Thoracic aorta (tissue), 2 donors: ENCODE measurements at places on chromosomes 2 and 18. TPM values are rescaled to one million over a fixed set of nuclear protein-coding genes. Genes with fewer than 3 reads are reported as not detected.

GRCh38 chr2:129702416-129703176 lies 276.9 kb upstream of the RAB6C start:
- H3K27me3 ChIP-seq, result no peaks in the 10 kb centered on the region
- no peaks in the 10 kb centered on the region for H3K4me1 ChIP-seq
- no peak overlapping the region for H3K4me3 ChIP-seq
- H3K27ac ChIP-seq, result no peak overlapping the region

IL1RL1 gene
- 22.2 TPM for total RNA-seq

CDH19 gene
- 8.9 TPM for total RNA-seq

- H3K27ac ChIP-seq, result no peak overlapping the region
- no peak overlapping the region for H3K4me3 ChIP-seq
- H3K27me3 ChIP-seq, result no peaks in the 10 kb centered on the region
Measured at GRCh38 chr2:158963071-158963470, 5.4 kb upstream of the TANC1 start.

DNA sequence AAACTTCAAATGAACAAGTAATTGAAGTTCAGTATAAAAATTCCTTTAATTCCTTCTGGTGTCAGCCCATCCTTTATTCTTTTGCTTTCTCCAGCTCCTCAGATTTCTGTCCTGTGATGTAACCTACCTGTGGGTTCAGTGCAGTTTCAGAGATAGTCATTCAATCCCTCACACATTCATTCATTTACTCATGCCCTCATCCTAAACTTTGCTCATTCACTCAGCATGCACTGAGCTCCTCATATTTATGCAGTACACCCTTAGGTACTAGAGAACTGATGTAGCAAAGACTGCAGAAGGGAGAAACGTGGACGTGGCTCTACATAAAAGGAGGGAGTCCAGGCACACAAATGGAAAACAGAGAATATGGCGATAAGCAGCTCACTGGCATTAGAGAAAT lies 45.3 kb upstream of the STAT1 start:
- no peaks in the 10 kb centered on the region for H3K27me3 ChIP-seq
- no peak for DNase-seq
- no peaks in the 10 kb centered on the region for H3K4me1 ChIP-seq
- H3K4me3 ChIP-seq, result no peak overlapping the region
- no peaks in the 10 kb centered on the region for H3K36me3 ChIP-seq
- H3K27ac ChIP-seq, result no peak overlapping the region

- H3K27ac ChIP-seq, result peak overlapping the region; percentile 13
- H3K36me3 ChIP-seq, result no peaks in the 10 kb centered on the region
- no peak for DNase-seq
- no peak overlapping the region for H3K4me3 ChIP-seq
- peaks cover 29% of the 10 kb centered on the region for H3K4me1 ChIP-seq
- H3K27me3 ChIP-seq, result no peaks in the 10 kb centered on the region
Measured at GRCh38 chr18:9849407-9850283, 36.1 kb upstream of the TXNDC2 start.

DNA sequence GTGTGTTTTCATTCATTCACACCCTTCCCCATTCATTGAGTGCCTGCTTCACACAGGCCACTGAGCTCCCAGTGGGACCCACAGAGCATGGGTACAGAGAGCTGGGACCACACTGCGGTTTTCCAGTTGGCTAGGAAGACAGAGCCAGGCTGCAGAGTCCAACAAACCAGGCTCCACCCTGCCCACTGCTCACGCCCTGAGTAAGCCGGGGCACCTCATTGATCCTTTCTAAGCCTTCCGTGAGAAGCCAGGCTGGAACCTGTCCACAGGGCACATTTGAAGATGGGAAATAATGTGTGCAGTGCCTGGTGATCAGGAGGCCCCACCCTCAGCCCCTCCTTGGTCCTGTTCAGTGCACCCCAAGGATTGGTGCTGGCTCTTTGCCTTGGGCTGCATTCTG lies 13.5 kb downstream of the KCNIP3 start:
- no peak for DNase-seq
- H3K27ac ChIP-seq, result no peak overlapping the region
- no peaks in the 10 kb centered on the region for H3K36me3 ChIP-seq
- H3K27me3 ChIP-seq, result no peaks in the 10 kb centered on the region
- H3K4me1 ChIP-seq, result no peaks in the 10 kb centered on the region

DNA sequence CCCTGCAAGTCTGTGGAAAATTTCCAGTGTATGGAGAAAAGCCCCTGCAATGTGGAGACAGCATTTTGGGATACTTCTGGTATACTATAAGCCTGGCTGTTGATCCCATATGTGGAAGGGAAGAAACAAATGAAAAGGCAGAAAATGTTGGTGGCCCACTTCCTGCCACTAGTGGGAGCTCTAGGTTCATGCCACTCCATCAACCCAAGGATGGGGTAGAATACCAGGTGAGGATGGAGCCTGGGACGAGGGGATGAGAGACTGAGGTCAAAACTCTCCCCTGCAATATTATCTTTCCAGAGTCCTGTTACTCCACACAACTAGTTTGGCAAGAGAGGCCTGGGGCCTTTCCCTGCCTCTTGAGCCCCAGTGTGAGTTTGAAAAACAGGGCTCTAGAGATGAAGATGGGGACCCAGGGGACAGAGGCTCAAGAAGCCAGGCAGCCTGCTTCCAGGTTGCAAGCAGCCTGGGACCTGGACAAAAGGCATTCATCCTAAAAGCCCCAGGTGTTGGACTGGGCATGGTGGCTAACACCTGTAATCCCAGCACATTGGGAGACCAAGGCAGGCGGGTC lies 31.9 kb downstream of the BMP10 start:
- H3K36me3 ChIP-seq, result no peaks in the 10 kb centered on the region
- H3K4me3 ChIP-seq, result no peak overlapping the region
- H3K27ac ChIP-seq, result no peak overlapping the region
- H3K4me1 ChIP-seq, result no peaks in the 10 kb centered on the region

DNA sequence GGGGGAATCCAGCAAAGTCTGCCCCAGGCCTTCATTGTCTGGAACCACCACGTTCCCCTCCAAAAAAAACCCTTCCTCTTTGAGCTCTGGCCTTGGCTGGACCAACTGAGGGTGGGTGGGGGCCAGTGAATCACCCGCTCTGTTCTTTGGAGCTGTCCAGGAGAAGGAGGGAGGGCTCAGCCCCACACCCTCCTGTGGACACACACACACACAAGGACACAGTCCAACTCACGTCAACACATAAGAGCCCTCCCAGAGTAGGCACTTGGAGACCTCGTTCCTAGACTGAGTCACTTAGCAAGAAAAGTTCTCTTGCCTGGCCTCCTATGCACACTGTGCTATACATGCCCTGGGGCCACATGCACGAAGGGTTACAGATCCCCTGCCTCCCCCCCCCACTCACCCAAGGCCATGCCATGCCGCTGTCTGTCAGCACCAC lies 1.2 kb upstream of the TNS1 start:
- peak overlapping the region; percentile 89 for H3K27ac ChIP-seq
- H3K4me1 ChIP-seq, result peaks cover 80% of the 10 kb centered on the region
- H3K36me3 ChIP-seq, result no peaks in the 10 kb centered on the region
- H3K27me3 ChIP-seq, result no peaks in the 10 kb centered on the region
- peak; percentile 88 for DNase-seq

GRCh38 chr2:105674859-105675541 lies 69.7 kb upstream of the NCK2 start:
- no peaks in the 10 kb centered on the region for H3K36me3 ChIP-seq
- peaks cover 14% of the 10 kb centered on the region for H3K4me1 ChIP-seq
- no peak overlapping the region for H3K27ac ChIP-seq
- no peak overlapping the region for H3K4me3 ChIP-seq
- DNase-seq, result no peak

HOXD11 gene
- not detected for total RNA-seq

- no peak for DNase-seq
- H3K4me3 ChIP-seq, result peak overlapping the region; percentile 98
- H3K27ac ChIP-seq, result peak overlapping the region; percentile 83
- H3K36me3 ChIP-seq, result no peaks in the 10 kb centered on the region
- no peaks in the 10 kb centered on the region for H3K27me3 ChIP-seq
Measured at GRCh38 chr2:8684540-8684877, 2.7 kb downstream of the ID2 start.
